ENCODE measurements at places on chromosomes 7 and 10.

GRCh38 chr10:34124522-34125035 is 690.5 kb downstream of the PARD3 start:
- DNase-seq, result peak; percentile 55

GRCh38 chr10:123636598-123637325 is 29.4 kb upstream of the GPR26 start:
- peak; percentile 59 for DNase-seq

- DNase-seq, result no peak
Measured at GRCh38 chr10:31359979-31360378, 41.0 kb downstream of the ZEB1 start.

DNA sequence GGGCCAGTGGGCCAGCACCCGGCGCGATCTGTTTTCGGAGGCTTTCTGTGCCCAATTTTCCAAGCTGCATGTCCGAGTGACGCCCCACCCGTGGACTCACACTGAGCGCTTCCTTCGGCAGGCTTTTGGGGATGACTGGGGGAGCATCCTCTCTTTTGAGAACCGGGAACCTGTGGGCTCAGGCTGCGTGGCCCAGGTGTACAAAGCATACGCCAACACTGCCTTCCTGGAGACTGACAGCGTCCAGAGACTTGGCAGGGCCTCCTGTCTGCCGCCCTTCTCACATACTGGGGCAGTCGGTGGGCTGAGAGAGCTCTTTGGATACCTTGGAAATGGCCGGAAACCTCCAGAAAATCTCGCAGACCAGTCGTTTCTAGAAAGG is 1.0 kb downstream of the ADCK2 start:
- DNase-seq, result no peak

- no peak for DNase-seq
Measured at GRCh38 chr10:93762979-93763391, 5.2 kb downstream of the LGI1 start.

DNA sequence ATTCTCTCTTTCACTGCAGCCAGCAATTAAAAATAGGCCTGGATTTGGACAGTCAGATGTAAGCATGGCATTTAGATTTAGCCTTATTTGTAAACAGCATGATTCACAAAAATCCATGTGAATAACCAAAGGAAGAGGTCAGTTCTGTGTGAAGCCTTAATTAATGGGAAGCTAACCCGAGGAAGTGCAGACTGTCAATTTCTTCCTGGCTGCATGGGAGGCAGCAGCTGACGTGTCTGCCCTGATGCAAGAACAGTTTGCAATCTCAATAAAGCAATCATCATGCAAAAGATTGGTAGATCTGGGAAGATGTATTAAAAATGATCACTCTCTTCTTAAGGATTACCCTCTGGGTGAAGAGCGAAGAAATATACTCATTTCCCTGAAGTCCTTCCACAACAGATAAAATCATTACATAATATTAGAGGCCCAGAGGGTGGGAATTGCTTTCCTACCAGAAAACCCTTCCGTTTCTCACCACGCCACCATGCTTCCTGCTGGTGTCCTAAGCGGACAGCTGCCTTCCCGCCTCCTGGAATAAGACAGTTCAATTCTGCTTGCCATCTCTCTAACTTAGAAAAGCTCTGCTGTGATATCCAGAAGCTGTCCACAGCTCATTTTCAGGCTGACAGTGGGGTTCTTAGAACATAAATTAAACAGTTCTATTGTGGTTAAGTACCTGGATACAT is 526.7 kb upstream of the NRP1 start:
- DNase-seq, result no peak

- no peak for DNase-seq
Measured at GRCh38 chr7:148173369-148173768, 417.2 kb upstream of the C7orf33 start.

DNA sequence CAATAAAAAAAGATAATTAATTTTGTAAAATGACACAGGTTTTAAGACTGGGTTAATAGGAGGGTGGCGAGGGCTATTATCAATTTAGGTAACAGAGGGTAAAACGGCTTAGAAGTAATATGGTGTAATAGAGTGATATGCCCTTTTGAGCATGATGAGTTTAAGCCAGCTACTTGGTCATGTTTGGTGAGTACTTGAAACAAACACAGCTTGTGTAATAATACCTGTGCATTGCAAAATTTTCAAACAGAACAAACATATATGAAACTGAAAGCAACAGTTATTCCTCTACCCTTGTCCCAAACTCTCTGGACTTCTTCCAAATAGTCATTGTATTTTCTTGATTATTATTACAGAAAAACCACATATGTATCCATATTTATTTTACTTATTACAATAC is 241.7 kb downstream of the MAGI2 start:
- no peak for DNase-seq

DNA sequence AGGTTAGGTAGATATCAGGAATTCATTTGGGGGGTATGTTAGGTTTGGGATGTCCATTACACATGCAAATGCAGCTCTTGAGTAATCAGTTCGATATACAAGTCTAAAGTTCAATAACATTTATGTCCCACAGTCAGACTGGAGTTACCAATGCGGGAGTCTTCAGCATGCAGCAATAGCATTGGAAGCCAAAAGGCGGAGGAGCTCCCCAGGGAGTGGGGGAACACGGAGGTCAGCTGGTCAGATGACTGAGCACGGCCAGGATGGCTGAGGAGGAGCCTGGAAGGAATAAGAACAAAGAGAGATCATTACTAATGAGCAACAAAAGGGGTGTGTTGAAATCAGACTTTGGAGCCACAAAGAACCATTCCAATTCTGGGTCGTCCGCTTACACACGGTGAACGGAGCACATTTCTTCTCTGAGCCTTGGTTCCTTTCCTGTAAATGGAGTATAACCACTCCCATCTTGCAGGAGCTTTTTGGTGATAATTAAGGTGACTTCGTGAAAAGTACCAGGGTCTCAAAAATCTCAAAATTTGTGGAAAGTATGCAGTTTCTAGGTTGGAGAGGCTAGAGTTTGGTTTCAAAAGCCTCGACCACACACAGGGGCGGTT is 478 bp upstream of the ZNF22 start:
- no peak for DNase-seq

DNA sequence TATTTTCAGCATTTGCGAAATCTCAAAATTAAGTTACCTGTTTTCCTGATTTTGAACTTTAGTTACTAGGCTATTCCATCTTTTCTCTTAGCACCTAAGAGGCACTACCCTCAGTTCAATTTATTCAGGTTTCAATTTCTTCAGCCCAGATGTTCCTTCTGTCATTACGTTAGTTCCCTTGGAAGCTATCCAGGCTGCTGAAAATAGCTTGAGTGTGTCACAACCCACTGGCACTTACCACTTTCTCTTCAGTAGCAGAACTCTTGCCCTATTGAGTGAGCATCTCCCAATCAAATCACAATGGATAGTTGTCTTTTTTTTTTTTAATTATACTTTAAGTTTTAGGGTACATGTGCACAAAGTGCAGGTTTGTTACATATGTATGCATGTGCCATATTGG is 332.7 kb upstream of the LRGUK start:
- no peak for DNase-seq

- DNase-seq, result no peak
Measured at GRCh38 chr10:71323407-71323806, 4.3 kb downstream of the SLC29A3 start.

- DNase-seq, result no peak
Measured at GRCh38 chr10:114506871-114507385, 102.6 kb upstream of the AFAP1L2 start.

DNA sequence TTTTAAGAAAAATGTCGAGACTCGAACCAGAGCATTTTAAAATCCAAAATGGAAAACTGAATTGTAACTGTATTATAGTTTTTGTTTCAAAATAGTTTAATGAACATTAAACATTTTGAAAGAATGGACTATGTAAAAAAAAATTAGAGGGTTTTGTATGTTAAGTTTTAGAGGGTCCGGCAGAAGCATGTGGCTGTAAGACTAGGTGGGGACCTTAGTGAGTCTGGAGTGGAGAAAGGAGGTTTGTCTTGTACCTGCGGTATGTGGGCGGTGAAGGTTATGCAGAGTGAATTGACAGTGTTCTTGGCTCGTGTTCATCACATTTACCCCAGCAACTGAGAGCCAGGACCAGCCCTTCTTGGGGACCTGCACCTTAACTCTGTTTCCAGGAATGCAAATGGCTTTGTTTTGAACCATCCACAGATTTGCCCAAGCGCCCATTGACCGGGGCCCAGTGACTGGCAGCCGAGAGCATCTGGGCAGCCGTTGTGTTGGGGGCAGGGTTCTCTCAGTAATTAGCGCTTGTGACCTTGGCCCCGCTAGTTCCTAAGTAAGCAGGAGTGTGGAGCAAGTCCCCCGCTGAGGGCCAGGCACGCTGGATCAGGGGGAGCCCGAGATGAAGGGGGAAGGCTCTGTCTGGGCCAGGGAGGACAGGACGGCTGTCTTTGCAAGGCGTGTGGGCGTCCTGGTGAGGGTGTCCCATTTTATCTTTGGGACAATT is 1.4 kb upstream of the KLF6 start:
- DNase-seq, result no peak

DNA sequence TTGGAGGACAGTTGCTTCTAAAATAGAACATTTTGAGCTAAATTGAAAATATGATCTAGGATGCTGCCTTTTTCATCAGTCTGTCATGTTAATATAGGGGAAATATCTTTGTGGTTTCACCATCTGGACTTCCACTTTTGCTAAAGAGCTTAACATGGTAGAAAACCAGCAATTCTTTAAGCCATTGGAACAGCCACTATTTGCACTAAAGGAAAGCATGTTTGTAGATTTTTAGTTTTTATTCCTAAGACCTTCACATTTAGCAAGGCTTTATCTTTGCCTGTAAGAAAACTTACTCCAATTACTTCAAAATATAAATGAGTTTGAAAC is 291.0 kb downstream of the RNLS start:
- DNase-seq, result no peak

DNA sequence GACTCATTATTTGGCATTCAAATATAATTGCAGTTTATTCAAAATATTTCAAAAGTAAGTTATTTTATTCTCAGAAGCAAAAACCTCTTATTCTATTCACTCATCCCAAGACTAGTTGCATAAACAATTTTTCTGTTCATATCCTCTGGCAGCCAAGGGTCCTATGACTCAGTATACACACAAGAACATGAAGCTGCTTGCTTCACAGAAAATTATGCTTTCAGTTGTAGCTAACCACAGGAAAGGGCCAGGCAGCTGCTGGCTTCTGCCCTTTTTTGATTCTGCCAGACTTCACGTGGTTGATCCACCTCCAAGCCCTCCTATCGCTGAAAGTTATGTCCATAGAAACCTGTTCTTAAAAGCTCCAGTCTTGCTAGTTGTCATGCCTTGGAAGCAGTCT is 108.8 kb downstream of the ABCA13 start:
- peak; percentile 74 for DNase-seq

GRCh38 chr7:51456431-51457060 is 139.9 kb upstream of the COBL start:
- no peak for DNase-seq

GRCh38 chr7:28086198-28086597 is 94.4 kb downstream of the JAZF1 start:
- no peak for DNase-seq

DNA sequence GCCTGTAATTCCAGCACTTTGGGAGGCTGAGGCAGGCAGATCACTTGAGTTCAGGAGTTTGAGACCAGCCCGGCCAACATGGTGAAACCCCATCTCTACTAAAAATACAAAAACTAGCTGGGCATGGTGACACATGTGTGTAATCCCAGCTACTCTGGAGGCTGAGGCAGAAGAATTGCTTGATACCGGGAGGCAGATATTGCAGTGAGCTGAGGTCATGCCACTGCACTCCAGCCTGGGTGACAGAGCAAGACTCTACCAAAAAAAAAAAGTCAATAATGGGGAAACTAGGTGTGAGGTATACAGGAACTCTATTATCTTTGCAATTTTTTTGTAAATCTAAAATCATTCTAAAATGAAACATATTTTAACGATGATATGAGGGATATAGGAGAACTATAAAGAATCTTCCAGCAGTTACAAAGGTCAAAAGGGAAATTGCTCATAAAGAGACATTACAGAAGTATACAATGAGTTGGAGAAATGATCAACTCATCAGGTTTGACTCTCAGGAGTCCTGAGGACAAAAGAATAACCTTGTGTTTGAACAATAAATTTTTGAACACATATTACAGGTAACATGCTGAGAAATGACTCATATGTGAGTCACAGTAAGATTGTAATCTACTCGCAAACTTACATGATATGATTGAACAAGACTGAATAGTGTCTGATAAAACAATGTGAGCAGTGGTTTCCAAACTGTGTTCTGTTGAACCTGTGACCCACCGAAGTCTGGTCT is 272.6 kb downstream of the FGFR2 start:
- no peak for DNase-seq

DNA sequence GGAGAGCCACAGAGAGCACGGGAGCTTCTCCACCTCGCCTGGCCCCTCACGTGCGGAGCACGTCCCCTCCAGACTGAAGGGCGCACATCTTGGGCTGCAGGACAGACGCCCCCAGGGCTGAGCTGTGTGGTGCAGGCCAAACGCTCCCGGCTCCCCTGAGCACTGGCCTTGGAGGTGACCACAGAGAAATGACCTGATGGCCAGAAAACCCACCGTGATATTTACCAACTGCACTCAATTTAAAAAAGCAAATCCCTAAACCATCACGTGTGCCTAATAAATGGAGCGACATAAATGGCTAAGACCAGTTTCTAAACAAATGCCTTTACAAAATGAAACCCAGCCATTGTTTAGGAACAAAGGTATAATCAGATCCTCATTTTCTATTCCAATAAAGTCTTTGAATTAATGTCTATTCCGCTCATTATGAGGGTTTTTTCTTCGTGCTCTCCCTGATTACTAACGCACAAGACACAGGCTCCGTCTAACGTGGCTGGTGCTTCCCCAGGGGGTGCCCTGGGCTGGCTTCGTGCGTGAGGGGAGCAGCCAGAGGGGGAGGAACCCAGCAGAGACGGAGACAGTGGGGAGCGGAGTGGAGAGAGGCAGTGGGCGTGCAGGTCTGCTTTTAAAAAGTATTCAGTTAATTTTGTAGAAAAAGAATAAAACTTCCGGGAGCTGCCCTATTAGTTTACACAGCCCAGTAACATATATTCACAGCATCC is 190.3 kb downstream of the DNAJB6 start:
- DNase-seq, result no peak

DNA sequence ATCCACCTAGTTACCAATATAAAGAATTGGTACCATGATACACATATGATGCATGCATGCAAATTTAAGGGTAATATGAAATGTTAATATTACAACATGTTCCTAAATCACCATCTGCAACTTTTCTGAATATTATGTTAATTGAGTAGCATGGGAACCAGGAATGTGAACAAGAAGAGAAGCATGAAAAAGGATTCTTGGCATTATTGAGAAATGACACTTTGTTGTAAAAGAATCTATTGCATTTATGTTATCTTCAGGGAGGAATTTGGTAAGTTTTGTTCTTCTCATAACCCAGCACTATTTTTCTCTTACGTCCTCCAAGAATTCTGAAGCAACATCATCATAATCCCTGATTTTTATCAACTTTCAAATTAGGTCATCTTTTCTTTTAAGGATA is 159.9 kb upstream of the SLC25A13 start:
- DNase-seq, result no peak

- DNase-seq, result no peak
Measured at GRCh38 chr10:44965104-44965503, 5.5 kb downstream of the RASSF4 start.

- DNase-seq, result no peak
Measured at GRCh38 chr10:55203319-55203718, 402.3 kb upstream of the PCDH15 start.
